ENCODE measurements at places on chromosomes 7 and 10.

GRCh38 chr10:100014071-100014762, 4.5 kb upstream of the DNMBP start:
- no peak for DNase-seq

GRCh38 chr7:73899731-73900142, 38.8 kb downstream of the TMEM270 start:
- no peak for DNase-seq

GRCh38 chr10:37952926-37953325, 23.5 kb downstream of the ZNF25 start:
- no peak for DNase-seq

GRCh38 chr7:25775570-25775969, 376.4 kb upstream of the NFE2L3 start:
- no peak for DNase-seq

DNA sequence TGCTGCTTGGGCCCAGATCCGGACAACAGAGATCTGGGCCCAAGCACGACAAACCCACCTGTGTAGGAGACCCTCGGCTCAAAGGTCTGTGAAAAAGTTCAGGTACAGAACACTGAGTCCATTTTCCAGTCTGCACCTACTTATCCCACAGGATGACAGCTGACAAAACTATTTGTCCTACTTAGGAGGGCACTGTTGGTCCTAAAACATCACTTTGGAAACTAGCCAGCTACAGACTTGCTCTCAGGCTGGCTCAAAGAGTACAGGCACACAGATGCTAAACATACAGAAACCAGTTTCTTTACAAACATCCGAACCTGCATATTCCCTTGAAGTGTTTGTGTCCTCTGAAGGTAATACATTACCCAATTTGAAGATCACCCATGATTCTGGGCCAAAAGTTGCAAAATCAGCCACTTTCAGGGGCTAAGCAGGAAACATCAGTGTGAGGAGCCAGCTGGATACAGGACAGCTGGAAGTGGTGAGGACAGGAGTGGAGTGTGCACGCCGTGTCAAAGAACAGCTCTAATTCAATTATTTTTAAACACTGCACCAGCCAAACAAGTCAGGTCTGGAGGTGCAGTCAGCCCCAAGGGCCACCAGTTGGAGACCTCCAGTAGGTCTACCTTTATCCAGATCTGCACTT, 88.5 kb downstream of the NOC3L start:
- no peak for DNase-seq

- no peak for DNase-seq
Observed at GRCh38 chr10:34462993-34463392, 352.1 kb downstream of the PARD3 start.

DNA sequence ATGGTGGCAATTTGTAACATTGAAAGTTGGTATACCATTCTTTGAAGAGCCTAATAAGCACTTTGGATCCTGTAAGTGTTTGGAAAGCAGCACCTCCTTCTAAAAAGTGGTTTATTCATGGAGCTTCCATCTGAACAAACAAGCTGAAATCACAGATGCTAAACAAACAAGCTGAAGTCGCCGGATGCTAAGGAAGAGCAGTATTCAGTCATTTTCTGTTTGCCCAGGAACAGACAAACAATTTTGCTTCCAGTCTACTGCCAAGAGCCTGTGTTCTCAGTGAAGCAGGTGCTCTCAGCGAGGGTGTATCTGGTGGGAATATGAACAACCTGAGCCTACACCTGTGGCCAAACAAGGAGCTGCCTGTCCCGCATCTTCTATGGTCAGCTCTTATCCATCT, 6.3 kb downstream of the COL28A1 start:
- DNase-seq = no peak

DNA sequence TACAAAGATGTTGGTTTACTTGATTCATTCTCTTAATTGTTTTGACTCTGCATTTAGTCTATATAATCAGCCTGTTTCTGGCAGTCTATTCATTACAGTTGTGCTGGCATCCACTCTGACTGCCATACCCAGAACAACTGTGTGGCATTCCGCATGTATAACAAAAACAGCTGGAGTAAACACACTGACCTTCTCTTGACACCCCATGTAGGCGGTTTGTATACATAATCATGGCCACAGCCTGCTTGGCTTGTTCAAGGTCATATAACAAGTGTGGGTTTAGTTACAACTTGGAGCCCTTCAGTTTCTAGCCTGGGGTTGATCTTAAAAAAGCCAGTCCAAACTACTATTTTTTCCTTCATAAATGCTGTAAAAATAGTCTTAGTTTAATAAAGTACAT, 70.9 kb downstream of the MBL2 start:
- no peak for DNase-seq

- DNase-seq = no peak
Observed at GRCh38 chr7:23965296-23965695, 255.3 kb downstream of the STK31 start.

DNA sequence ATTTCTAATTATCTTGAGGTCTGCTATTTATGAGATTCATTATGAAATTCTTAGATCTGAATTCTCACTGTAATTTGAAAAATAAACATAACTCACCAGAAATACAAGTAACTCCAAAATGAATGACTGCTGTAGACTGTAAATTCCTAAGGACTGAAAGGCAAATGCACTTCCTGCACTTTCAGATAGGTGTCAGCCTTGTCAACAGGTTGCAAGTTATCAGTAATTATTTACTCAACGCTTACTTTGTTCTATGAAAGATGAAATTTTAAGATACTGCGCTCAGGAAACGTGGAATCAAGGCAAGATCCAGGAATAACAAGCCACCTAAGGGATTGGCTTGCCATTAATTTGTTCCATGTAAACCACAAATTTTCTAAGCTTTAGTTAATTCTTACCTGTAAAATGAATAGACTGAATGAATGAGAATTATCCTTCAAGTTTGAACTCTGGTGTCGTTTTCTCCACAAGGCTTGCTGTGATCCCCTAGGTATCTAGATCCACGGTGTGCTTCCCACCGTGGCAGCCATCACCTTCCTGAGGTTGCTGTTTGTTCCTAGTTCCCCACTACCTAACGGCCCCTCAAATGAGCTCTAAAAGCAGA, 12.6 kb downstream of the DHX32 start:
- peak; percentile 7 for DNase-seq

DNA sequence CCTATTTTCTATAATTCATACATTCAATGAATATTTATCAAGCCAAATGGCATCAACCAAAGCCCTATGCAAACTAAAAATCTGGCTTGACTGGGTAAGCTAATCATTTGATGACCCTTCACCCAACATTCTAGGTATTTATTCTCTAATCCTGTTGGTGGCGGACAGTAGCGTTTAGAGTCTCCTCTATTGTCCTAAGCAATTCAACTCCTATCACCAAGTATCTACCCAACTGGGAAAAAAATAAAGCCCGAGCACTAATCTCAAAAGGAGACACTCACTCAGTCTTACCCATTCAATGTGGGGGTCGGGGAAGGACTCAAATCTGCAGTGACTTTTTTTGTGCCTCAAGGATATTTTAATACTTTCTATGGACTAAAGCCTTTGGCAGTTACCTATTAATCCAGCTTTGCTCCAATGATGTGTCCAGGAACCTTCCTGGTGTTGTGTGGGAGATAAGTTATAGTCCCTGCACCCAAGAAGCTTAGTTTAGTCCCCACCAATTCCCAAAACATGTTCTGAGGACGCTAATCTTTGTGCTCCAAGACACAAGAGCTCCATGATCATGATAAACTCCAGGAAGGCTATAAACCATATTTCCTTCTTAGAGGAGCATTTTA, 30.6 kb downstream of the DNMBP start:
- DNase-seq = no peak

DNA sequence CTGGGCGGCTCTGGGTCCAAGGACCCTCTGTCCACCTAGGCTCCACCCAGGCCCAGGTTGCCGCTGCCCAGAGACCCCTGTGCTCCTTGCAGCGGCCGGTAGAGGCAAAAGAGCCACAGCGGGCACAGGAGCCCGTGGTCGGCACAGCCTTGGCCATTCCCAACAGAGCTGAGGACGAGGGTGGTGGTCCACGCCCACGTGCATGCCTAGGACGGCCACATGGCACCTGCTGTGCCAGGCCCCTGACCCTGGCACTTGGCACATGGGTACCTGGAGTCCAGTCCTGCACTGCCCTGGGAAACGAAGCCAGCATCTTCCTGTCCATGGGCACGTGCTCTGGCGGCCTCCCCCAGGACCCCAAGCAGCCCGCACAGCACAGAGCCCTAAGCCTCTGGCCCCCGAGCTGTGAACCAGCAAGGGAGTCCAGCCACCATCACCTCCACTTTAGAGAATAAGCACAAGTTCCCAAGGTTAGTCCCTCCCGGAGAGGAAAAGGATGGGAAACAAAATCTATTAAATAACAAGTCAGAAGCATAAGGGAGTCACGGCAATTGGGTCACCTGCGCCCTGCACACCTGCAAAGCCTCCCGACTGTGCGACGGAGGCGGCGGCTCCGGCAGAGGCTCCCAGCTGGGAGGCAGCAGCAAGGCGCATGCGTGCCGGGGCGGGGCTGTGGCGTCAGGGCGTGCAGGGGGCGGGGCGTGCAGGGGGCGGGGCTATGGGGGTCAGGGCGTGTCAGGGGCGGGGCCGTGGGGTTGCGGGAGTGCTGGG, 59.1 kb downstream of the STK32C start:
- peak; percentile 42 for DNase-seq

DNA sequence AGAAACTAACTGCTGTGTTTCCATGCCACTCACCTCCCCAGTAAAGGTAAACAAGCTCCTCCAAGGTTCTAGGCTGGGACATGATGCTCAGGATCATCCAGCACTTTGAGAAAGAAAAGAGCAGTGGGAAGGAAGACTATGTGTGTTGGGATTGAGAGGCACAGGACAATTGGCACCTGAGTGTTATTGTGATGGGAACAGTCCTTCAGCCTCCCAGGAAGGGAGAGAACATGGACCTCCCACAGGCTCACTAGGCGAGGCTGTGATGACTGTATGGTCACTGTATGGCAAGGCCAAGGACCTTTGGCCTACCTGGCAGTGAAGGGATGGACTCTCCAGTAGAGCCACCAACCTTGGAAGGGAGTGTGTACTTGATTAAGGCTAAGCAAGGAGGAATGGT, 123.2 kb upstream of the UNC5B start:
- DNase-seq = no peak

DNA sequence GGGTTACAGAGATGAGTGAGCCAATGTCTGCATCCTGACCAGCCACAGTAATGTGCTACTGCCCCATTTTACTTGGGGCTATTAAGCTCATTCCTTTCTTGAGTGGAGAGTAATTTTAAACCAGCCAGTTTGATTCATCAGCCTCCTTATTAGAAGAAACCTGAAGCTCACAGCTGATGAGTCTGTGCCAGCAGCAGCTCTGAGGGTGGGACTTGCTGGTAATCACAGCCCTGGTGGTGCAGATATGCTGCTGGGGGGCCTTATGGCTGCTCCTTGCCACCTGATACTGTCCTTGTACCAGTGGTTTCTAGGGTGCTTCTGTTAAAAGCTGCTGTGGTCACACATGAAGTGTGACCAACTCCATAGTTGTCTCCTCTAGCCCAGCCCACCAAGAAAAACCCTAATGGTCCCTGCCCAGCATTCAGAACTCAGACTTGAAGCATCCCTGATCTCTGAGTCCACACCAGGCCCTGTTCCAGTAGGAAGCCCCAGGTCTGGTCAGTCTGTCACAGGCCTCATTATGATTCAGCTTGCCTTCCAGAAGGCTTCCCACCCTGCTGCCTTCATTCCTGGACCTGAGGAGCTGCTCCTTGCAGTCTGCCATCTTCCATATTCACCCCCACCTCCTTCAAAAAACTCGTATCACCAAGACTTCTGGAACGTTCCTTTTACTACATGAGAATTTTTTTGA, 28.9 kb upstream of the RBM20 start:
- DNase-seq = no peak

DNA sequence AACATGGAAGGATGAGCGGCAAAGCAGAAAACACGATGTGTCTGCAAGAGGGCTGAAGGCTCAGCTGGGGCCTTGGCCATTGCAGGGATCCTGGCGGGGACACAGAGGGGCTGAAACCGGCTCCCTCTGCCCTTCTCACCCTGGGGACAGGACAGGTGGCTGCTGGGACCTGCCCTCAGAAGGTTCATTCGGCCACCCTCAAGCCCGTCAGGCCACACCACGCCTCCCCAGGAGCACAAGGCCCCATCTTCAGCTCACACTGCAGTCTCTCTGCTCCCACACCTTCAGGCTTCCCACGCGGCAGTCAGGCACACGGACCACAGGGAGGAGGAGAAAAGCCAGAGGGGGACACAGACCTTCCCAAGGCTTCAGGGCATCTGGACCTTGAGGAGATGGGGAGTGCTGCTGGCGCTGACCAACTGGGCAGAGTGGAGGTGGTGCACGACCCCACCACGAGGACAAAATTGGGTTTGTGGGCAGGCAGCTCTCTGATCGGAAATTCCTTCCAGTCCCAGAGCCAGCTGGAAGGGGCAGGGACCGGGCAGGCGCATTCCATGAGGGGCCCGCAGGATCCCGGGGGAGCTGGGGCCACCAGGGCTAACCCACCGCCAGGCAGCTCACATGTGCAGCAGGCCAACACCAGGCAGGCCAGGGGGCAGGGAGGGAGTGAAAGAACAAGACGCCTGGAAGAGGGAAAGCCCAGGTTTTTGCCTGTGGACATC, 104.0 kb downstream of the MAD1L1 start:
- DNase-seq = no peak

GRCh38 chr10:102660888-102661657, 16.8 kb downstream of the TRIM8 start:
- DNase-seq = peak; percentile 76

DNA sequence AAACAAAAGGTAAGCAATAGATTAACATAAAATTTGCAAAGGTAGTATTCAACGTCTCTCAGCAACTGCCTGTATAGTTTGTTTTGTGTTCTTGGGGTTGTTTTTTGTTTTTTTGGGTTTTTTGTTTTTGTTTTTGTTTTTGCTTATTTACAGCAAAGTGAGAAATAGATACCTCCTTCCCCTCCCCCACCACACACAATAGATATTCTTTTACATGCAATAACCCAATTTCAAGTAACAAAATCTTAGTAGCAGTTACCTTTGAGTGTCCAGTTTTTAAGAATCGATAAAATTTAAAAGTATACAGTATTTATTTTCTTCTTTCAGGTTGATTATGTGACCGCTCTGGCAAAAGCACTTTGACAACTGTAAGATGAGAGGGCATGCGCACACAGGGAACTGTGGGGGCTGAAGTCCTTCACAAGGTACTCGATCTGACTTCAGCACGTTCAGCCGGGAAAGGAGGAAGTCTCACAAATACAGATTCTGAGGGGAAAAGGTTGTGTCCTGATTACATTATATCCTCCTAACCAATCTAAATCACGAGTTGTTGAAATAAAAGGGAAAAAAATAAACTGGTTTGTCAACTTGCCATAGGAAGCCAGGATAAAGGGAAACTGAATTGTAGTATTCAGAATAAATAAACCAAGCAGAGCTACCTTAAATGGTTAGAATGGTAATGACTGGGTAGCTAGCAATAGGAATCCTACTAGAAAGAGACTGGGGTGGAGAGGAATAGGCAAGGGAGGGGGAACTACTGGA, 47.8 kb downstream of the CPEB3 start:
- DNase-seq = peak; percentile 48

Data from activated naive CD4-positive, alpha-beta T cell treated with Interleukin-2 at 50 U/mL for 16 hours (primary cell).